ENCODE measurements at places on chromosomes 2 and 18.

- DNase-seq = no peak
These were observed 16.5 kb upstream of the SLC20A1 start for GRCh38 chr2:112629224-112629623.

DNA sequence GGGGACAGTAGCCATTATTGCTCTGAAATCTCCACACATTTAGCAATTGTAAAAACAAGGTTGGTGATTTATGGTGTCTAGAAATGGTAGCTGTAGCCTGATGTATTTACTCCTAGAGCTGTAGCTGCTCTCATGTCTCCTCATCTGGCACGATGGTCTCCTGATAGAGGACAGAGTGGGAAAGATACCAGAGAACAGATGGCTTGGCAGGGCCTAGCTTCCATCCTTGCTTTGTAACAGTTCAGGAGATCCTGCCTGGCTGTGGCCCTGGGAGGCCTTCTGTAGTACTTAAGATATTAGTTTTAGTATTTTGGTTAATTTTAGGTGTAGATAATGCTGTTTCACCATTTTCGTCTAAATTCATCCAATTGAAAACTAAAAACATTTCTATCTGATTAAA lies 6.7 kb downstream of the ATG16L1 start:
- no peak for DNase-seq

DNA sequence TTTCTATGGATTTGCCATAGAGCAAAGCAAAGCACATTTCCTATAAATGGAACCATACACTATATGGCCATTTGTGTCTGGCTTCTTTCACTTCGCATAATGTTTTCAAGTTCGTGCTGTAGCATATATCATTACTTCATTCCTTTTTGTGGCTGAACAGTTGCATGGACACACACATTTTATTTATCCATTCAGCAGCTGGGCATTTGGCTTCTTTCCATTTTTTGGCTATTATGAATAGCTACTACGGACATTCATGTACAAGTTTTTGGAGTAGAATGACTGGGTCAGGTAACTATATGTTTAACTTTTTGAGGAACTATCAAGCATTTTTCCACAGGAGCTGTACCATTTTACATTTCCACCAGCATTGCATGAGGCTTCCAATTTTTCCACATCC lies 10.7 kb upstream of the SELENOI start:
- DNase-seq = no peak

DNA sequence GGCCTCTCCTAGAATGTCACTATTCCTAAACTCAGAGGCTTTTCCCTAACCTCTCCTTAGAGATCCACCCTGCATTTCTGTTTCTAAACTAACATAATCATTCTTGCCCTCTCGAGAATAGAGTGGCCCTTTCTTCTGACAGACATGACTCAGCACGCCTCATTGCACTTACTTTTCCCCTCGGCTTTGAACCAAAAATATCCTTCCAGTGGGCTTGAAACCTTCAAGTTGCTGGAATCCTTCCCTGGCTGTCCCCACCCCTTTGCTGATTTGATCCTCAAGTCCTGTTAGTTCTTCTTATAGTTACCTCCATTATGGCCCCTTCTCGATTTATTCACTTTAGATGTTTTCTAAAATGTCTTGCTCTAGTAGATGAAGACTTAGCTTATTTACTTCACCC lies 158.0 kb downstream of the LTBP1 start:
- DNase-seq = peak; percentile 53

DNA sequence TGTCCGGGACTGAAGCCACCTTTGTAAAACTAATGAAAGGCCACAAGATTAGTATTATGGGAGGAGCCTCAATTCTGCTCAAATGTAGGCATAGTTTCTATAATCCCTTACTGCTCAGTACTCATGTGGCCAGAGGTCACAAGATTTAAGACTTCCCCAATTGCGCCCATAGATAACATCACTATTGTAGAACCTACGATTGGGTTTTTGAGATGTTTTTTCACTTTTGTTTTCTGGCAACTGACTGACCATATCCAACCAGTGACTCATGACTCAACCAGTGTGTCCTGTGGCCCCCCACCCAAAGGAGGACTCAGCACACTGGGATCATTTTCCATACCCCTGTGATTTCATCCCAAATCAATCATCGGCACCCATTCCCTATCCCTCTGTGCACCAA lies 15.2 kb upstream of the TSPYL6 start:
- no peak for DNase-seq
